ENCODE measurements at places on chromosomes 16 and 17. TPM values are rescaled to one million over a fixed set of nuclear protein-coding genes. Genes with fewer than 3 reads are reported as not detected.

DNA sequence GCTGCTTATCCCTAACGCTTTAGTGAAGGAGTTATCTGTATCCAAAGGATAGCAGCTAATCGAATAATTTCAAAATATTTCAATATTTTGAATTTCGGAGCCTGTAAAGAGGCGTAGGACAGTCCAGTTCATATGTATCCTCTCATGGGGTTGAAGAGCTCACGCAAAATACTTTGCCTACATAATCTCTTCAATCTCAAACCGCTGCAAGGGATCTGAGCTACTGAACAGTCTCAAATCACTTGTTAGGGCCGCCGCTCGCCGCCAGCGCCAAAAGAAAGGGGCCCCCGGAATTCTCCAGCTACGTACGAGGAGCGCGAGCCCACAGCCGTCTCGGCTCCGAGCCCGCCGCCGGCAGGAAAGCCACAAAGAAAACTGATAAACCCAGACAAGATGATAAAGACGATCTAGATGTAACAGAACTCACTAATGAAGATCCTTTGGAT, 601 bp upstream of the RFWD3 start:
- peak overlapping the region; percentile 53 for H3K4me3 ChIP-seq
- no peaks in the 10 kb centered on the region for H3K36me3 ChIP-seq
- peak; percentile 55 for DNase-seq
- H3K27me3 ChIP-seq = no peaks in the 10 kb centered on the region
- peak overlapping the region; percentile 63 for H3K27ac ChIP-seq

DNA sequence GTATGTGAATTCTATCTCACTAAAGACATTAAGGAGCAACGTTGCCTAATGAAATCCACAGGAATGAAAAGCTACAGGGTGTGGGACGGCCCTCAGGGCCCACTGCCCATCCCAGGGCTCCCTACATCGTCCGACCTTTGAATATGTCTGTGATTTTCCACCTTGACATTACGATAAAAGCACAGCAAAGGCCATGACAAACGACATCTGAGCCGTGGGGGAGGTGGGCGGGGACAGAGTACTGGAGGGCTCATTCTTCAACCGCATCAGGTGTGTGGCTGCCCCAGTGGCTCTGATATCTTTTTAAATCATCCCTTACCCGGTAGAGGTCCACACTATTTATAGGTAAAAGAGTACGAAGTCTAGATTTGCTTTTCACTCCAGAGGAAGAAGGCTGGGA, 35.1 kb downstream of the LMF1 start:
- H3K36me3 ChIP-seq = no peaks in the 10 kb centered on the region
- no peak for DNase-seq
- H3K4me3 ChIP-seq = no peak overlapping the region
- no peaks in the 10 kb centered on the region for H3K27me3 ChIP-seq

DNA sequence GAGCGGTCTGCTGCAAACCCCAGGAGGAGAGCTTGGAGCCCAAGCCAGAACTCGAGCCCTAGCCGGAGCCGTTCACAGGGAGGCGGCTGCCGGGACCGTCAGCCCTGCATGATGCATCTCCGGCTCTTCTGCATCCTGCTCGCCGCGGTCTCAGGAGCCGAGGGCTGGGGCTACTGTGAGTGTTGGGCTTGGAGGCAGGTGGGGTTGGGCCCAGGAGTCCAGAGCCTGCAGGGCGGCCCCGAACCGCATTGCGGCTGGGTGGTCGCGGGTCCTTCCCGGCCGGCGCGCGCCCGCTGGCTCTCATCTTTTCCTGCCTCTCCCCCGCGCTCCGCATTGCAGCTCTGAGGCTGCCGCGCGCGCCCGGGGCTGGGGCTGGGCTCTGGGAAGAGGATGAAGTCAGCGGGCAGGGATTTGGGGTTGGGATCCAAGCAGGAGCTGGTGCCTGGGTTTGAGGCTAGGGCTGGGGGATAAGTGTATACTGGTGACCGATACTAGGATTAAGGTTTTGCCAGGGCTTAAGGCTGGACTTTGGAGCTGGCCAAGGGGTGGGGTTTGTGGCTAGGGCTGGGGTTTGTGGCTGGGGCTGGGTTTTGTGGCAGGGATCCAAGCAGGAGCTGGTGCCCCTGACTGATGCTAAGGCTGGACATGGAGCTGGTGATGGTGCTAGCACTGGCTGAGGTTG, 532 bp downstream of the CNTNAP1 start:
- no peaks in the 10 kb centered on the region for H3K36me3 ChIP-seq
- peaks cover 21% of the 10 kb centered on the region for H3K4me1 ChIP-seq
- peak overlapping the region; percentile 36 for H3K4me3 ChIP-seq
- no peaks in the 10 kb centered on the region for H3K27me3 ChIP-seq
- DNase-seq = peak; percentile 71
- H3K27ac ChIP-seq = peak overlapping the region; percentile 53

DNA sequence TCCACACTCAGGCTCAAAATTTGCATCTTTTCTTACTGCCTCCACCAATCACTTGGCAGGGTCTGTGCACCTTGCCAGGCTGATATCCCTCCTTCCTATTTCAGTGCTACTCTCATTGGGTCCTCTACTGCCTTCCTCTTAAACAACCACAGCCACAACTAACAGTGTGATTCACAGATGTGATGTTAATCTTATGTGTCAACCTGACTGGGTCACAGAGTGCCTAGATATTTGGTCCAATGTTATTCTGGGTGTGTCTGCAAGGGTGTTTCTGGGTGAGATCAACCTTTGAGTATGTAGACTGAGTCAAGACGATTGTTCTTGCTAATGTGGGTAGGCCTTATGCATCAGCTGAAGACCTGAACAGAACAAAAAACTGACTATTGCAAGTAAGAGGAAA, 51.3 kb upstream of the IRX6 start:
- H3K36me3 ChIP-seq = no peaks in the 10 kb centered on the region
- no peaks in the 10 kb centered on the region for H3K4me1 ChIP-seq
- H3K27ac ChIP-seq = no peak overlapping the region
- H3K4me3 ChIP-seq = no peak overlapping the region

GRCh38 chr17:81254955-81255717, 16.0 kb downstream of the NDUFAF8 start:
- H3K4me1 ChIP-seq = peaks cover 12% of the 10 kb centered on the region
- peak overlapping the region; percentile 47 for H3K27ac ChIP-seq
- H3K4me3 ChIP-seq = no peak overlapping the region
- DNase-seq = peak; percentile 89
- no peaks in the 10 kb centered on the region for H3K27me3 ChIP-seq

KRTAP9-4 gene
- total RNA-seq = not detected

HSD3B7 gene
- 17.5 TPM for total RNA-seq

- no peaks in the 10 kb centered on the region for H3K36me3 ChIP-seq
- peak overlapping the region; percentile 100 for H3K27ac ChIP-seq
- no peak for DNase-seq
- H3K4me3 ChIP-seq = peak overlapping the region; percentile 78
These were observed 2.0 kb downstream of the WSB1 start for GRCh38 chr17:27295945-27296344.

- no peaks in the 10 kb centered on the region for H3K27me3 ChIP-seq
- no peaks in the 10 kb centered on the region for H3K36me3 ChIP-seq
- DNase-seq = no peak
- H3K27ac ChIP-seq = no peak overlapping the region
These were observed 77.3 kb upstream of the NLRP1 start for GRCh38 chr17:5661491-5662125.

DNA sequence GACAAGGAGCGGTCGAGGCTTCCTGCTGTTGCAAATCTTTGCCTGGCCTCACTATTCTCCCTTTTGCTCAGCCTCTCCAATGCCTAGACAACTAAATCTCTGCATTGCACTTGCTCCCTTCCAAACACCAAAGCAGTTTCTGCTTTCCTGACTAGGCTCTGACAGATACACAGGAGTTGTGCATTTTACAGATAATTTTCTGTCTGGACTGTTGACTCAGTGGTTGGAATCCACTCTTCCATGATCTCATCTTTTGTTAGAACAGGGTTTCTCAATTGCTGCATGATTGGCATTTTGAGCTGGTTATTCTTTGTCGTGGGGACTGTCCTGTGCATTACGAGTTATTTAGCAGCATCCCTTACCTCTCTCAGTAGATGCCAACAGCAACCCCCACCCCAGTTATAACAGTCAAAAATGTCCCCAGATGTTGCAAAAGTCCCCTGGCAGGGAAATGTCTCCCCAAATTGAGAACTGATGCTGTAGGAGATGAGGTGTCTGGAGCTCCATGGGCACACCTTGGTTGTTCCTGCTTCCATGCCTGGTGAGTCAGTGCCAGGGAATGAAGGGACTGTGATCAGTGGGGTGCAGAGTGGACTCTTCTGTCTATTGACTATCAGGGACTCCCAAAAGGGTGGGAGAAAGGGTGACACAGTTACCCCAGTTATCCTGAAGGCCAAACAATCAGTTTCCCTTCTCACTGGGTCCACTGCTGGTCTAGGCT, 557.4 kb upstream of the PSMD7 start:
- no peaks in the 10 kb centered on the region for H3K27me3 ChIP-seq
- no peaks in the 10 kb centered on the region for H3K4me1 ChIP-seq
- no peak overlapping the region for H3K4me3 ChIP-seq
- no peak for DNase-seq
- no peak overlapping the region for H3K27ac ChIP-seq
- H3K36me3 ChIP-seq = no peaks in the 10 kb centered on the region

SLC16A6 gene
- total RNA-seq = 0.44 TPM

KRTAP4-1 gene
- not detected for total RNA-seq

MGAT5B gene
- total RNA-seq = 0.60 TPM
